ENCODE measurements at places on chromosomes 12 and 14. TPM values are rescaled to one million over a fixed set of nuclear protein-coding genes. Genes with fewer than 3 reads are reported as not detected.

GRCh38 chr14:24368562-24369252 is 723 bp downstream of the NFATC4 start:
- no peaks in the 10 kb centered on the region for H3K36me3 ChIP-seq
- peaks cover 36% of the 10 kb centered on the region for H3K27me3 ChIP-seq
- H3K4me1 ChIP-seq, result peaks cover 28% of the 10 kb centered on the region
- H3K27ac ChIP-seq, result no peak overlapping the region
- peak overlapping the region; percentile 23 for H3K4me3 ChIP-seq

Gene RNF212B
- not detected for total RNA-seq

DNA sequence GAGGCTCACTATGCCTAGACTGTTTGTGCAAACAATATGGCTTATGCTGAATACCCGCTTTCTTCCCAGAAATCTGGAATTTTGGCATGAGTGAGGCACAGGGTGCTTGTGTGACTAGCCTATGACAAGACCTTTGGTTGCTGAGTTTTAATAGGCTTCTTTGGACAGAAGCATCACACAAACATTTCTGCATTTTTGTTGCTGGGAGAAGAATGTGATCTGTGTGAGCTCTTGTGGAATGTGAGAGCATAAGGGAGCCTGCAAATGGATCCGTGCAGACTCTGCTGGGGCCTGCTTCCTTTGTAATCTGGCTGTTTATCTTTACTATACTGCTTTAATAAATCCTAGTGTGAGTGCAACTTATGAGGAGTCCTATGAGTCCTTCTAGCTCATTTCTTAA is 83.0 kb upstream of the ZDHHC17 start:
- H3K36me3 ChIP-seq, result no peaks in the 10 kb centered on the region
- no peaks in the 10 kb centered on the region for H3K27me3 ChIP-seq
- H3K4me1 ChIP-seq, result peaks cover 3% of the 10 kb centered on the region
- no peak overlapping the region for H3K4me3 ChIP-seq
- H3K27ac ChIP-seq, result no peak overlapping the region
- DNase-seq, result no peak

GRCh38 chr12:121205491-121205890 is 4.4 kb upstream of the P2RX4 start:
- peaks cover 10% of the 10 kb centered on the region for H3K4me1 ChIP-seq
- H3K36me3 ChIP-seq, result no peaks in the 10 kb centered on the region
- H3K4me3 ChIP-seq, result no peak overlapping the region
- no peak for DNase-seq
- H3K27me3 ChIP-seq, result no peaks in the 10 kb centered on the region
- H3K27ac ChIP-seq, result no peak overlapping the region

Gene KRT85
- not detected for total RNA-seq

DNA sequence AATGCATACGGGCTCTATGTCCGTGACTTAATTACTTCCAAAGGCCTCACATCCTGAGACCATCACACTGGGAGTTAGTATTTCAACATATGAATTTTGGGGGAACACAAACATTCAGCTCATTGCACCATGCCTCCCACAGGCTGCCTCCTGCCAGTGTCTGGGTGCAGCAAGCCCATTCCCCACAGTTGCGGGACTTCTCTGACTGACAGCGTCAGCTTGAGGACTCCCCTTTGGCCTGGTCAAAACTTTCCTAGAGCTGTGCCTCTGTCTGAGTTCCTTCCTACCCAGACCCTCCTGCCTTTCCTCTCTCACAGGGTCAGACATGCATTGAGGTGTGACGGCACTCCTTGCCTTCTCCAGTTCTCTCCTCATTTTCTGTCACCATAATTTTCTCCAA is 27.4 kb downstream of the PPP1R36 start:
- H3K4me1 ChIP-seq, result no peaks in the 10 kb centered on the region
- no peak overlapping the region for H3K4me3 ChIP-seq
- H3K27me3 ChIP-seq, result no peaks in the 10 kb centered on the region
- H3K36me3 ChIP-seq, result no peaks in the 10 kb centered on the region

- H3K27ac ChIP-seq, result no peak overlapping the region
- no peak overlapping the region for H3K4me3 ChIP-seq
- no peak for DNase-seq
- no peaks in the 10 kb centered on the region for H3K27me3 ChIP-seq
- H3K36me3 ChIP-seq, result peaks cover 5% of the 10 kb centered on the region
These were observed 12.2 kb downstream of the SCYL2 start for GRCh38 chr12:100279159-100279558.

Gene NPFF
- not detected for total RNA-seq

GRCh38 chr12:124392271-124392666 is 97.4 kb downstream of the RFLNA start:
- H3K4me1 ChIP-seq, result peaks cover 43% of the 10 kb centered on the region
- DNase-seq, result peak; percentile 45
- peaks cover 7% of the 10 kb centered on the region for H3K36me3 ChIP-seq
- peak overlapping the region; percentile 10 for H3K27ac ChIP-seq

GRCh38 chr14:105073720-105074600 is 8.7 kb upstream of the GPR132 start:
- no peaks in the 10 kb centered on the region for H3K27me3 ChIP-seq
- no peaks in the 10 kb centered on the region for H3K36me3 ChIP-seq
- H3K4me3 ChIP-seq, result no peak overlapping the region
- no peak overlapping the region for H3K27ac ChIP-seq
- peaks cover 49% of the 10 kb centered on the region for H3K4me1 ChIP-seq
- no peak for DNase-seq

GRCh38 chr14:87805315-87805723 is 187.7 kb downstream of the GALC start:
- DNase-seq, result peak; percentile 77
- no peaks in the 10 kb centered on the region for H3K4me1 ChIP-seq
- no peak overlapping the region for H3K27ac ChIP-seq
- peaks cover 7% of the 10 kb centered on the region for H3K27me3 ChIP-seq
- no peaks in the 10 kb centered on the region for H3K36me3 ChIP-seq
- no peak overlapping the region for H3K4me3 ChIP-seq

GRCh38 chr14:78836777-78837176 is 666.6 kb downstream of the NRXN3 start:
- no peak overlapping the region for H3K4me3 ChIP-seq
- no peaks in the 10 kb centered on the region for H3K36me3 ChIP-seq
- H3K4me1 ChIP-seq, result no peaks in the 10 kb centered on the region

- no peak overlapping the region for H3K27ac ChIP-seq
- DNase-seq, result no peak
These were observed 79.3 kb downstream of the UNC79 start for GRCh38 chr14:93510056-93510455.

GRCh38 chr12:105026411-105026810 is 40.3 kb downstream of the NOPCHAP1 start:
- no peak for DNase-seq
- H3K4me1 ChIP-seq, result peaks cover 7% of the 10 kb centered on the region
- H3K27ac ChIP-seq, result no peak overlapping the region
- H3K4me3 ChIP-seq, result no peak overlapping the region
- no peaks in the 10 kb centered on the region for H3K27me3 ChIP-seq

Gene AVPR1A
- not detected for total RNA-seq

GRCh38 chr14:47277703-47278102 is 397.7 kb downstream of the MDGA2 start:
- no peak overlapping the region for H3K27ac ChIP-seq
- no peak overlapping the region for H3K4me3 ChIP-seq
- peaks cover 2% of the 10 kb centered on the region for H3K4me1 ChIP-seq
- no peaks in the 10 kb centered on the region for H3K36me3 ChIP-seq

All from activated CD4-positive, alpha-beta T cell treated with anti-CD3 and anti-CD28 coated beads for 36 hours (primary cell).